HEK293T (cell line): ENCODE measurements at places on chromosomes 4 and X.
A peak's percentile ranks its signal among the peaks of the same experiment; 100 is the strongest.

- no peak for DNase-seq
Measured at GRCh38 chrX:1521459-1521956, 15.5 kb downstream of the P2RY8 start.

DNA sequence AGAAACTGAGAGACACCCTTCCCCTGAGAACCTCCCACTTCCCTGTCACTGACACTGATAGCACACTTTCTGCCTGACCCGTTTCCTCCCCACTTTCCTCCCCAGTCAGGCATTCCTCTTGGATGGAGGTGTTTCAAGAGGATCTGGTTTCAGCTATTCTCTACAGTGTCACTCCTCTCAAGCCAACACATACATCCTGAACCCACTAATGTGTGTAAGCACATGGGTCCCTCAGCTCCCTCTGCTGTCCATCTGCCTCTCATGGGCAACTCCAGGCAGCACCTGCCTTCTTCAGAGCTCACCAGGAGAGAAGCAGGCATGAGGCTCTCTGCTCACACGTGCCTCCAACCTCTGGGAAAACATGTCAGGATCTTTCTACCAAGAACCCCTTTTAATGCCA is 207.6 kb downstream of the NAF1 start:
- peak; percentile 15 for DNase-seq

GRCh38 chr4:13599159-13599558 is 28.4 kb downstream of the BOD1L1 start:
- DNase-seq: no peak

DNA sequence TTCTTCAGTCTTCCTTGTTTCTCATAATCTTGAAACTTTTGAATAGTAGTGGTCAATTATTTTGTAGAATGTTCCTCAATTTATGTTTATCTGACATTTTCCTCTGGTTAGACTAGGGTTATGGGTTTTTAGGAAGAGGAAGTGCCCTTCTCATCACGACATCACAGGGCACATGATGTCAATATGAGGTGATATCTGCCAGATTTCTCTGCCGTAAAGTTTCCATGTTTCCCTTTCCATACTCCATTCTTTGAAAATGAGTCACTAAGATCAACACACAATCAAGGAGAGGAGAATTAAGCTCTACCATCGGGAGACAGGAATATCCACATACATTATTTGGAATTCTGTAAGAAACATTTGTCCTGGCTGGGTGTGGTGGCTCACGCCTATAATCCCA is 28.4 kb downstream of the RP2 start:
- no peak for DNase-seq

- DNase-seq: no peak
Measured at GRCh38 chrX:136754651-136755050, 26.1 kb downstream of the ARHGEF6 start.

DNA sequence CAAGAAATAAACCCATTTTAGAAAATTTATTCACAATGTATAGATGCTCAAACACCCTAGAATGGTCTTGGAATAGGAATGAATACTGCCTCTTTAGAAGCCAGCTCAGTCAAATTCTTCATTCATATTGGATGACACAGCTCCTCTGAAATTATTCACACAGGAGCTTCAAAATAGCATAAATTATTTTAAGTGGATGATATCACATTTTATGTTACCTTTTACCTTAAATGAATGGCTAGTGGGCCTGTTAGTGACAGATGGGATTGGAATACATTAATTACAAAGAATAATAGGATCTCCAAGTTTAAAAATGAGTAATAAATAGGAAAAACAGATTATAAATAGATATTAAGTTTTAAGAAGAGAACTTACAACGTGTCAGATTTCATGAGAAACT is 184.4 kb downstream of the GABRB1 start:
- DNase-seq: no peak

DNA sequence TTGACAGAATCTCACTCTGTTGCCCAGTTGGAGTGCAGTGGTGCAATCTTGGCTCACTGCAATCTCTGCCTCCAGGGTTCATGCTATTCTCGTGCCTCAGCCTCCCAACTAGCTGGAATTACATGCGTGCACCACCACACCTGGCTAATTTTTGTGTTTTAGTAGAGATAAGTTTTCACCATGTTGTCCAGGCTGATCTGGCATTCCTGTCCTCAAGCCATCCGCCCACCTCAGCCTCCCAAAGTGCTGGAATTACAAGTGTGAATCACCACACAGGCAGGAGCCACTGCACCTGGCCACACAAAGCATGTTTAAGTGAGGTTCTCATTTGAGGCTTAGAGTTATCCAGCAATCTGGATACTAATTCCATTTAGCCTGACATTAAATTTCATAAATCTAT is 180.9 kb upstream of the GRID2 start:
- no peak for DNase-seq
